Activated T-cell treated with anti-CD3 and anti-CD28 coated beads for 24 hours (primary cell): ENCODE measurements at places on chromosomes 6 and 20.

GRCh38 chr20:62704341-62704948 is 4.2 kb upstream of the NTSR1 start:
- DNase-seq = no peak

- DNase-seq = peak; percentile 63
Observed at GRCh38 chr6:43724914-43725642, 37.5 kb upstream of the MRPS18A start.

GRCh38 chr20:24636626-24637025 is 167.2 kb downstream of the SYNDIG1 start:
- no peak for DNase-seq

GRCh38 chr20:23826541-23827021 is at the start of gene CST2:
CST2 (minus strand) TSS chr20:23826729; CDS start chr20:23826660, 69 bp downstream.
- no peak for DNase-seq

DNA sequence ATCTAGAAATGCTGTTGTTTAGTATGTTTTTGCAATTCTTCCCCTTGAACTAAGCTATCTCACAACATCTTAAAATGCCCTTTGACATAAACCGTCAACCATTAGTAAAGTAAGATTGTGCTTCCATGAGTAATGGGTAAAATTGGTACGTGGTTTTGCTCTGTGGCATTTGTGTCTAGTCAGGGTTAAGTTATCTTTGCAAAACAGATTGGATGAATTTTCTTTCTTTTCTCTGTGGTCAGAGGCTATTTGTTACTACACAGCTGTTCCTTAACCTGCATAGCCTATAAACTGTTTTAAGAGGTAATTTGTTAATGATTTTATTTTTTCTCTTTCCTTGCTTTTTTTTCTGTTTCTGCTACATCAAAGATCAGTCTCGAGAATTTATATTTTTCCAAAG is 75.4 kb downstream of the RPP40 start:
- no peak for DNase-seq
